Skin of body (tissue), 3 donors: ENCODE measurements at places on chromosomes 4 and X. TPM values are rescaled to one million over a fixed set of nuclear protein-coding genes. Genes with fewer than 3 reads are reported as not detected.

DNA sequence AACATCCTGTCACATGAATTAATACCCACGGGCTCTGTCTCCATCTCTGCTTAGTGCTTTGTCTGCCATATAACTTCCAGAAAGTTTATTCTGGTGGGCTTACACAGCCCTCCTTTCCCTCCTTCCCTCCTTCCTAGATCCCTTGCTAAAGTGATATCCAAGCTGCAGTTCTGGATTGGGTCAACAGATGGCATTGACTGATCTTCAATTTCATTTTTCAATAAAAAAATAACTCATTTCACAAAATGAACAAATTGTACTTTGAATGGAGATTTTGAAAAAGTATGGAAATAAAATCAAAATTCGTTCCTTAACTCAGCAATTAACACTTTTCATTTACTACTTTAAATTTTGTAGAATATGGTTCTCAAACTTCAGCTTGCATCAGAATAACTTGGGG is 94.9 kb downstream of the NXF2 start:
- DNase-seq = no peak

Gene DGAT2L6
- total RNA-seq = 12.4 TPM

- DNase-seq = no peak
Measured at GRCh38 chr4:88021824-88022223, 14.4 kb downstream of the PKD2 start.

GRCh38 chr4:91434631-91435030 is 869.1 kb upstream of the GRID2 start:
- DNase-seq = no peak

Gene FAM184B
- 0.69 TPM for total RNA-seq

DNA sequence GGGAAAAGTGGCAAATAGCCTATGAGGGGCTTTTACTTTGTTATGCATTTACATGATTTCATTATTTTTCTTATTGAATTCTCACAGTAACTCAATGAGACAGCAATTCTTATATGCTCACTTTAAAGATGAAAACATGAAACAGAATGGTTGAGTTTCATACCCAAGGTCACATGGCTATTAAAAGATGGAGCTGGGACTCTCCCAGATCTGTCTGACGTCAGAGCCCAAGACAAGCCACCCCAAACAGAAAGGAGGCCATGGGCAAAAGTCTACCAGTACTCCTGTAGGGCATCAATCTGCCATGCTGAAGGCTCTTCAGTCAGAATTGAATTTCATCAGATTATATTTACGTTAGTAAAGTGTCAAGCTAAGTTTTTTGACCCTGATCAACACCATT is 13.2 kb downstream of the HSD17B11 start:
- DNase-seq = no peak

Gene GPM6B
- total RNA-seq = 17.5 TPM

Gene TRIM61
- total RNA-seq = 1.2 TPM

DNA sequence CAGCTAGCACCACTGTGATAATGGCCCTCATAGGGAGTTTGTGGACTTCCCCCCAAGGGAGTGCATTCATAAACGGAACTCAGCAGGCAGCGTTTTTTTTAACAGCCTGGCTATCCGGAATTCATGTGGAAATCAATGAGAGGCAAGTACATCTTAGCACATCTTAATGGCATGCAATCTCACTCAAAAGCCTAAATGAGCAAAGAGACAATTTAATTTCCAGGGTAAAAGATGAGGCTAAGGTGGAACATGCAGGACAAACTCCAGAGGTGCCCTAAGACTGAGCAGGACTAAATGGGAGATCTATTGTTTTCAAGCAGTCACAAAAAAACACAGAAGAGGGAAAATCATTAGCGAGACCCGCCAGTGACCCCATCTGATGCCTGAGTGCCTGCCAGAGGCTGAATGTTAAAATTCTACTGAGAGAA is 243.5 kb upstream of the KCNIP4 start:
- DNase-seq = no peak

DNA sequence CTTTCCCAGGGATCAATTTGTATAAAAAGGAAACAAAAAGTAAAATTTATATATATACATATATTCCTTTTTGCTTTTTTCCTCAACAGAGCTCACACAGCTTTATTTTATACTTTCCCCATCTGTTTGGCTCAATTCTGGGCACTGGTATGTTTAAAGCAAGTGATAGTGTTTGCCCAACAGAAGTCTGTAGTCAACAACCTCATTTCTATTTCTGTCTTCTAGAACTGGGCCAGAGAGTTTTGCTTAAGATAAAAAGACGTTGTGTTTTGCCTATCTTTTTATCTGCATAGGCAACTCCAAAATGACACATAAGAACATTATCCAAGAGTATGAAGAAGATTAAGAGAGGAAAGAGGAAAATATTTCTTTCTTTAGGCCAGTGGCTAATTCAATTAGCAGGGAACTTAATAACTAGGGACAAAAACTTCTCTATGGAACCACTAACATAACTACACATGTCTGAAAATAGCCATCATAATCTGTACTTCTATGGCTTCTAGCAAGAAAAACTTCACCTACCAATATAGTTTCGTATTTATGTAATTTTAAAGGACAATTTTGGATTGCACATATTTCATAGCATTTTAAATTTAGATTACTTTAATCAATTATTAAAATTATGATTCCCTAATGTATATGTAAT is 1300.5 kb downstream of the ARAP2 start:
- no peak for DNase-seq

Gene NLGN4X
- total RNA-seq = 4.3 TPM

Gene CRMP1
- total RNA-seq = 6.0 TPM

GRCh38 chrX:80316526-80316925 is 103.7 kb upstream of the TENT5D start:
- no peak for DNase-seq

Gene ACE2
- total RNA-seq = not detected

DNA sequence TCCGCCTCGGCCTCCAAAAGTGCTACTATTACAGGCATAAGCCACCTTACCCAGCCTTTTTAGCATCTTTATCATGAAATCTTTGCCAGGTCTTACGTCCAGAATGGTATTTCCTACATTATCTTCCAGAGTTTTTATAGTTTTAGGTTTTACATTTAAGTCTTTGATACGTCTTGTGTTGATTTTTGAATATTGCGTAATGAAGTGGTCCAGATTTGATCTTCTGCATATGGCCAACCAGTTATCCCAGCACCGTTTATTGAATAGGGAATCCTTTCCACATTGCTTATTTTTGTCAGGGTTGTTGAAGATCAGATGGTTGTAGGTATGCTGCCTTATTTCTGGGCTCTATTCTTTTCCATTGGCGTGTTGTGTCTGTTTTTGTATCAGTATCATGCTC is 349.6 kb downstream of the KCTD8 start:
- DNase-seq = no peak

DNA sequence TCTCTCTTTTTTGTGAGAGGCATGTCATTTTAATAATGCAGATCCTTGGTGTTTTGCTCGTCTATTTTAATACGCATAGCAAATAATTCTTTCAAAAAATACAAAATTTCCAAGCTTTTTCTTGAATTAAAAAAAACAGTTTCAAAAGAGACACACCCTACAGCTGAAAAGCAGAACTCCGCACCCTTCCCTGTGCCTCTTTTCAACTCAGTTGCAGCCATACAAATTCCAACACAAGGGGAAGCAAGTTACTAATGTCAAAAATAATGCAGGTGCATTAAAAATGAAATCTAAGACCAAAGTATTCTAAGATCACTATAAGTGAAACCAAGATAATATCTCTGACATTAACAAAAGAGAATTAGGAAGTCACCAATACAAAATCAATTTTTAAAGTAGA is 66.6 kb downstream of the NR3C2 start:
- DNase-seq = no peak

DNA sequence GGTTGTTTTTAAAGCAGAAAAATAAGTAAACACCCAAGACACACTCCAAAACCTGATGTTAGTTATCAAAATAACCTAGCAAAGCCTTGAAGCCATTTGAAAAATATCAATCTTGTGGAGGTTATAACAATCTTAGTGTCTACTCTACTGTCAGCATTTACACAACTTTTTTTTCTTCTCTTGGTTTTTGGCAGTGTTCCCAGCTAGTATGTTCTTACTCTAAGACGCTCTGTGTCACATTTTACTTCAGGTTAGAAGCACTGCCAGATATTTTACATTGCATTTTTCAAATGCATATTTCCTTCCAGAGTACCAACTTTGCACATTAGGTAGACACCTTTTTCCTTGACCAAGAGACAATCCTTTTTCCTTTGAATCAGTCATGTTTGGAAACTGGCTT is 114.0 kb upstream of the INPP4B start:
- no peak for DNase-seq

GRCh38 chrX:70001269-70001668 is 48.5 kb downstream of the AWAT2 start:
- no peak for DNase-seq

DNA sequence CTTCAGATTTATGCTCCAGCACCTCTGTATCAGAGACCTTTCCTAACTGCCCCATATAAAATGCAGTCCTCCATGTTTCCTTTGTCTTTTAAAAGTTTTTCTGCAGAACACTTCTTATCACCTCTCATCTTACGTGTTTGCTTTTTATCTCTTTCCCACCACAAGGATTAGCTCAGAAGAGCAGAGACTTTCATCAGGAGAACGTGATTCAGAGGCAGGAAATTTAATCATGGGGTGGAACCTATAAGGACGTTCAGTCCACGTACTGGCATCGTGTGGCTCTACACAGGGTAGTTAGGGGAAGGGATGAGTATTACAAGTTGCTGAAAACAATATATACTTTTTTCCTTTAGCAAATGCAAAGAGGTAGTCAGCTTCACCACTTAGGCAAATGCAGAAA is 98.7 kb downstream of the SORBS2 start:
- no peak for DNase-seq

Gene FAM53A
- total RNA-seq = 2.0 TPM

DNA sequence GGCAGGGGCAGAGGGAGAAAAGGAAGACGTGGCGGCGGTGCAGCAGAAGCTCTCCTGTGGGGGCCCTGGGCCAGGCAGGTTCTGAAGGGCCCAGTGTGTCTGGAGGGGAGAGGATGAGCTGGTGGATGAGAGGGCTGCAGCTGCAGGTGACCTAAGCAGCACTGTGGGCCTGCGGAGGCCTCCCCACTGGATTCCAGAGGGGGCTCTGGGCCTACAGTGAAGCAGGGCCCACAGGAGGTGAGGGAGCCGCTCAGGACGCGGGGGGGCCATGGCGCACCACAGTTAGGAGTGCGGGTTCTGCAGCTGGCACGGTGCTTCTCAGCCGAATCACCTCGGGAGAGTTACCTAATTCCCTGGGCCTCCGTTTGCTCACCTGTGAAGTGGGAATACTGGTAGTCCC is 10.5 kb downstream of the ABLIM2 start:
- DNase-seq = no peak

Gene MTMR8
- 1.7 TPM for total RNA-seq

DNA sequence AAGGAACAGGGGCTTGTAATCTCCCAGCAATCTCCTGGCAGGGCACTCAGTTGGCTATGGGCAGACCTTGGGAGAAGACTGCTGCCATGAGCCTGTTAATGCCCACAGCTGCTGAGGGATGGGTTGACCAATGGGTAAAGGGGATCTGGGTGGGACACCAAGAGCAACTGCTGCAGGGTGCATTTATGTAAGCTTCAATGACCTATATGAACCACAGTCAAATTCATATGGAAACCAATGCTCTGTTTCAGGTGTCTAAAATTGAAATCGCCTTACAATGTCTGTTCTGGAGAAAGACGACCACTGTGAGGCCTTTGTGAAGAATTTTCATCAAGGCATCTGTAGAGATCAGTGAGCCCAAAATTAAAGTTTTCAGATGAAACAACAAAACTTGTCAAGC is 6.1 kb downstream of the EPGN start:
- no peak for DNase-seq

- DNase-seq = no peak
Measured at GRCh38 chr4:84366907-84367306, 132.2 kb downstream of the NKX6-1 start.

Gene CAPN6
- total RNA-seq = 41.9 TPM

DNA sequence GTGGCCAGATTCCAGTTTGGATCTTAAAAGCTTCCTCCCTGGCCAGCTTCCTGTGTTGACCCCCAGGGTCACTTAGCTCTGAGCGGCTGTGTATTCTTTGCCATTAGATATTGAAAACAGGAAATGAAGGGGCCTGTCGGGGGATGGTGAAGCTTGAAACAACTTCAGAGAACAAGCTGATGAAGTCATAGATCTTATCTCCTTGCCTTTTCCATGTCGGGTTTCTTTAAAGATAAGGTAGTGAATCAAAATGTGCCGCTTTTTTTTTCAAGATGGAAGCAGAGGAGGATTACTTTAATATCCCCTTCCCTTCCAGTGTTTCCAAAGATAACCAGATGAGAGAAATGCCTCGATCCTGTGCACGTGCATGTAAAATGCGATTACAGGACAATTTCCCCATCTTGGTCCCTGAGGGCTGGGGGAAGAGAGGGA is 508.5 kb downstream of the MID1IP1 start:
- no peak for DNase-seq

DNA sequence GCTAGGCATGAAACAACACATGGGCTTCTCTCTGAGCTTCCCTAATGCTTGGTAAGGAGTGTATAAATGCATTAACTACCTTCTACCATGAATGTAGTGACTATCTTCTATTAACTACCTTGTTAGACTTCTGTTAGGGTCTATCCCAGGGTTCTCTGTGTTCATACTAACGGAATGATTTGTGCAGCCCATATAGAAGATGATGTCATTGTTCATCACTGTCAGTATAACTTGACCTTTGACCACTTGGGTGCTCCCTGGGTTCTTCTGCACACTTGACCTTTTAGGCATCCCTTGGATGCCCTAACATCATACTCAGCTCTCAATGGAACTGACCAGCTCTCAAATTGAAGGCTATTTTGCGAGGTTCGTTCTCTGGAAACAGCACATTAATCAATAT is 30.8 kb upstream of the CT47C1 start:
- no peak for DNase-seq
